Stomach (tissue), 19 donors: ENCODE measurements at places on chromosomes 5 and 9.

DNA sequence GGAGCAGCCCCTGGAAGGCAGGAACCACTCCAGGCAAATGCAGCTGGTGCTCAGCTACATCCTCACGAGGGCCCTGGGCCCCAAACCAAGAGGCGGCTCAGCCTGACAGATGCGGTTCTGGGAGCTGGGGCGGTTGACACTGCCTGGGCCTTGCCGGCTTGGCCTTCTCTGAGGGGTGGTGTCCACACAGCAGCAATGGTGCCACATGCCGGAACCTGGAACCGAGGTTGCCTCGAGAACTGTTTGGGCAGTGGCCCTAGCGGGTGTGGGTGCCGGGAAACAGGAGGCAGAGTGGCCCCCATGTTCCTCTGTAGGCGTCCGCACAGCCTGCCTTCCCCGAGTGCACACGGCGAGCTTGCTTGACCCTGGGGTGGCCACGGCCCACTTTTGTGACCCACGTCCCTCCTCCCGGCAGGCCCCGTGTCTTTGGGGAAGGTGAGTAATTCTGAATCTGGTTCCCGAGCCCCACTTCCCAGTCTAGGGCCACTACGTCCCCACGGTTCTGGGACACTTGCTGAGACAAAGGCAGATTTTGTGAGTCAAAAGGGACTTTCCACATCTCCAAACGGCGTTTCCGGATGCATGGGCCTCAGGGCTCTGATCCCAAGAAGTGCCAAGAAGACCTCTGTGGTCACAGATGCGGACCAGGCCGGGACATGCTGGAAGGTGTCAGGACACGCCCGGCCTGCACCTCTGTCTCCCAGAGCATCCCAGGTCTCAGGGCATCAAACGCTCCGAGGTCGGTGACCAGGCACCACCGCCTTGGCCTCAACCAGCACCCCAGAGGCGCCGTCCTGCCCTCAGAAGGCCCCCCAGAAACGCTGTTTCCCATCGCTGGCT lies 27.7 kb upstream of the SLC12A7 start:
- no peak for DNase-seq

DNA sequence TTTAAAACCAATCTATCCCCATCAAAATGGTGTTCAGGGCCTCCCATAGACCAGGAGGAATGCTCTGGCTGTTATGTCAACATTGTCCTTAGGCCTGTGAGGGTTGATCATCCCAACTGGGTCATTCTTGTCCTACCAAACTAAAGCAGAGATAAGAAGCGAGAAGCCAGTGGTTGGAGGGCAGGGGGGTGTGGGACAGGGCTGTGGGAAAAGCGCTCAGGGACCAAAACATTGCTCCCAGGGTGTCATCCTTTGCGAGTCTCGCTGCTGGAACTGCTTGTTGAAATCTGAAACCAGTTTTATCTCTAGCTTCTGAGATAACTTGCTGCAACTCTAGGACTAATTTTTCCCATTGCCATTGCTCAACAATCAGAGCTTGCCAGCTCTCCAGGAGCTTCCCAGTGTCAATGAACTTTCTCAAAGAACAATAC lies 48.1 kb downstream of the SPATA31C2 start:
- peak; percentile 50 for DNase-seq

DNA sequence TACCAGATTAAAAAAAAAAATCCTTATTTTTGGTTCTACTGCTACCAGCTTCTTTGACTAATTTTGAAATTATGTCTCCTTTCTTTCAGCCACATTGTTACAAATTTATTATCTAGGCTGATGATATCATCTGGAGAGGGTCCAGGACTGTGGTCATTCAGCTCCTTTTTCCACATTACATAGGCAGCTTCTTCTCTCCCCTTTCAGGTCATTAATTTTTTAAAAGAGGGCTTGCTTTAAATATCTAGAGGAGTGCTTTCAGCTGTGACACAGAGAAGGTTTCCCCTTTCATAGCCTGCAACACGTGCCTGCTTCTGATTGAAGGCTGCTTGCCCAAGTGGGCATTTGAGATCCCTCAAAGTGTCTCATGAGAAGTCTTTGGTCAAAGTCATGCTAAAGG lies 155.7 kb upstream of the PAPPA start:
- peak; percentile 46 for DNase-seq

DNA sequence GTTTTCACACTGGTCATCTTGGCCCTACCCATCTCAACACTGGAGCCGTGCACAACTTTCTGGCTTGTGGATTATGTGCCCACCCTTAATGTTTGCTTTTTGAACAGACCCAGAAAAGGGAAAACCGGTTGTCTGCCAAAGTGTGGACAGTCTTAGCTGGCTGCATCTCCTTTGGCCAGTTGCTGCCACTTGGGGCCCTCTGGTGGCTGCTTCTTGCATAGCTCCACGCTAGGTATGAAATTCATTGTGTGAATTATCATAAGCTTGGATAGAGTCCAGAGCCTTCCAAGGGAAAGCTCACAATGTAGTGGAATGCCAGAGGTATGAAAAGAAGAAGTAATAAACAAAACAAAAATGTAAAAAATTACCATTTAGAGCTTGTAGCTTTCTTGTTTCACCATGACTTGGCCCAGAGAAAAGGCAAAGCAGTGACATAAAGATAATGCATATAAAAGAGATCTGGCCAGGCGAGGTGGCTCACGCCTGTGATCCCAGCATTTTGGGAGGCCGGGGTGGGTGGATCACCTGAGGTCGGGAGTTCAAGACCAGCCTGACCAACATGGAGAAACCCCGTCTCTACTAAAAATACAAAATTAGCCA lies 12.5 kb upstream of the SLC36A3 start:
- peak; percentile 85 for DNase-seq

DNA sequence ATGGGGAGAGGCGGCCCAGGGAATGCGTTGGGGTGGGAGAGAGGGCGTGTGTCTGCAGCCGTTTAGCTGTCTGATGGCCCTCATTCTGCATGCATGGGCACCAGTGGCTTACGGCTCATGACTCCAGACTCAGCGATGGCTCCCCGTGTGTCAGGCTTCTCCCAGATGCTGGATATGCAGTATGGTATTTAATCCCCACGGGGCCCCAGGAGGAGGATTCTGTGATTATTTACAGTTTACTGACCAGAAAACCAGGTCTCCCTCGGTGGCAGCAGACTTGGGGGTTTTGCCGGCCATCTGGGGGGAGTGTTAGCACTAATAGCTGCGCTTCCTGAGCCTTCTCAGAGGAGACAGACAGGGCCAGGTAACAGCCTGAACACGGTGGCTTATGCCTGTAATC lies 4.3 kb downstream of the PRDM12 start:
- no peak for DNase-seq

GRCh38 chr5:8136271-8136670 lies 267.3 kb downstream of the MTRR start:
- DNase-seq, result no peak

GRCh38 chr9:36716496-36716895 lies 143.8 kb downstream of the MELK start:
- no peak for DNase-seq

DNA sequence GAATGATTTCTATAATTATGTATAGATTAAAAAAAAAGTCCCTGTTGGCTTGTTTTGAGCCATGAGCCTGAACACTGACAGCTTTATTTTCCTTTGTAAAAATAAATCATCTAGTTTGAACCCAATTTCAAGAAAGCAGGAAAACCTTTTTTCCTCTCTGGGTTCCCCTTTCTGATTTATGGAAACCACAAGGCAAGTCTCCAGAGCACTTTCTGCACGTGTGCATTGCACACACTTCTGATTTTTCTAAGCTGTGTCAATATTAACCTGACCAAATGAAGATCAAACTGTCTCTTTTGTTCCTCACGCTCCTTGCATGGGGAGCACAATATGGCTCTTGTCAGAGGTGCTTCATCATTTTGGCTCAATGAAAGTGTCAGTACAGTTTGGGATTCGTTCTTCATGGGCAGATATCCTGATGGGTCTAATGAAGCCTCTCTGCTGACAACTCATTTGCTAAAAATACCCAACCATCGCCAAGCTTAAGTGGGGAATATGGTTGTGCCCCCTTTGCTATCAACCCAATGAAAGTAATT lies 39.2 kb upstream of the PCA3 start:
- no peak for DNase-seq

DNA sequence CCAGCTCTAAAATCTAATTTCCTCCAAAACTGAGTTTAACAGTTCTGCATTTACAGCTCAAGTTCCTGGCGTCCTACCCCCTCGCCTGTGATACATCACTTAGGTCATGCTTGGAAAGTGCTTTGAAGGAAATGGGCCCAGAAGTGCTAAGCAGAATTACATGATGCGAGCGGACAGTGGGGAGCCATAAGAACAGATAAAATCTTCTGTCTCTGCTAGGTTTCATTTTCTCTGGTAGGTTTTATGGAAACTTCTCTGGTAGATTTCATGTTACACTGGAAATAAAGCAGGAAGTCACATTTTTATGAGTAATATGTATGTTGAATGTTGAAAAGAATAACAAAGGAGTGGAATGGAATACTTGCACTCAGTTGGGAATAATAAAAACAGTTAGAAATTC lies 138.3 kb downstream of the ZDHHC21 start:
- no peak for DNase-seq

- DNase-seq, result no peak
Observed at GRCh38 chr9:88037285-88037845, 63.0 kb upstream of the CDK20 start.

- no peak for DNase-seq
Observed at GRCh38 chr9:90423661-90424193, 218.9 kb downstream of the DIRAS2 start.
